Left lobe of liver (tissue), 2 donors: ENCODE measurements at places on chromosomes 2 and 18. TPM values are rescaled to one million over a fixed set of nuclear protein-coding genes. Genes with fewer than 3 reads are reported as not detected.

Gene CXCR1
- 0.30 TPM for total RNA-seq

Gene OBSL1
- 43.6 TPM for total RNA-seq

Gene CRYGD
- total RNA-seq, result not detected

Gene RGPD4
- not detected for total RNA-seq

- no peak for DNase-seq
These were observed 412.1 kb downstream of the NBAS start for GRCh38 chr2:15149063-15149462.

- DNase-seq, result no peak
These were observed 146.6 kb upstream of the CCDC68 start for GRCh38 chr18:55105873-55106272.

DNA sequence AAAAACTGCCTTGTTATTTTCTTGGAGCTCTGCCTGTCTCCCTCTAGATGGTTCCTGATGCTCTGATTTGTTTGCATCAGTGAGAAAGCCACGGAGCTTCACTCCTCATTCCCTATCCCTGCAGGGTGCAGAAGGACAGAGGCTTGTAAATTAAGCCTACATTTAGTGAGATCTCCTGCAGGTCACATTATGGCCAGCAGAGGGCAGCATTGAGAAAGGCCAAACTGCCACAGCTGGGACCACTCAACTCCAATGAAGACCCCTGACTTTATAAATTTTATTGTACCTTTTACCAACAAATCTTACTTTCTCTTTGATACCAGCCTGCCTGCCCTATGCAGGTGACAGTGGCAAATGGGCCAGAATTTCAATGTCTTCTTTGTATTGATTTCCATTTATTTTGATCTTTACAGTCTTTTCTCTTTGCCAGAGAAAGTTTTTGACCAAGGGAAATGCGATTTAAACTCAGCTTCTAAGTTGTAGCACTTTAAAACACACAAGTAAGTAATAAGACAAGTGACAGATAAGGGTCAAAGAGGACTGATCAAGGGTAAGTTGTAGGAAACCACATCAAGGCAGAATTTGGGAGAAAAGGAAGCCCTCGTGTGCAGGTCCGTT lies 1029.1 kb upstream of the KLHL29 start:
- peak; percentile 60 for DNase-seq

GRCh38 chr2:48205137-48205798 lies 299.0 kb upstream of the FBXO11 start:
- DNase-seq, result no peak

DNA sequence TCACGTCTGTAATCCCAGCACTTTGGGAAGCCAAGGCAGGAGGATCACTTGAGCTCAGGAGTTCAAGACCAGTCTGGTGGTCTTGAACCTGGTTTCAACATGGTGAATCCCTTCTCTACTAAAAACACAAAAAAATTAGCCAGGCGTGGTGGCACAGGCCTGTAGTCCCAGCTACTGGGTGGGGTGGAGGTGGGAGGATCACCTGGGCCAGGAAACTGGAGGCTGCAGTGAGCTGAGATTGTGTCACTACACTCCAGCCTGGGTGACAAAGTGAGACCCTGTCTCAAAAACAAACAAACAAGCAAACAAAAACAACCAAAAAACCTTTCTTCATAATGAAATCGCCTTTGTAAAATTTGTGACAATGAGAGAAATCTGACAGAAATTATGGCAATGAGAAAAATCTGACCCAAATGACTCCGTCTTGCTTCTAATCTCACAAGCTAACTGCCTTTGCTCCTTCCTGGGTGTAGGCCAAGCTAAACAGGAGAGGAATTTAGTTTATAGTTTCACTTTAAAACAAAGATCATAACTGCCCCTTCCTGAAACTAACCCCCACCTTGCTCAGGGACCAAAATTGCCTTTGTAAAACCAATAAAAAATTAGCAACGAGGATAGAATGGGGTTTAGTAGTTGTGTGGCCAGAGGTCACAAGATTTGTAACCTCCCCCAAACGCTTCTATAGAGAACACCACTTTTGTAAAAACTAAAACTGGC lies 60.7 kb upstream of the KIF5C start:
- no peak for DNase-seq
